ENCODE measurements at places on chromosomes 16 and 17.

DNA sequence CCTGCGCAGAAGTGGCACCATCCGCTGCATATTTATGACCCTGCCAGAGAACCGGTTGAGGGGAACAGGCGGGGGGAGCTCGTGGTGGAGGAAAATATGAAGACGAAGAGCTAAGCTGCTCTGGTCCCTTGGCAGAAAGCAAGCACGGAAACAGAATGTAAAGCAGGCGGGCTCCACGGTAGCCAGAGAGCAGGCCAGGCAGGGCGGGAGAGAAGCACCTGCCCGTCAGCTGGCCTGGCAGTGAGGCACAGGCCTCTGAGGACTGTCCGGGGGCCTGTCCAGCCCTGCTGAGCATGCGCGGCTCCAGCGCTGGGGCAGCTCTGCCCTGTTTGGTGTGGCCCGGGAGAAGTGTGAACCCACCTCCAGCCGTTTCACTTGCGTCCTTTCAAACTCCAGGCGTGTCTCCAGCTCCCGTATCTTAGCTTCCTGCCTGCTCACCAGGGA lies 46.7 kb downstream of the PIPOX start:
- DNase-seq: no peak

GRCh38 chr17:1168533-1169220 lies 11.1 kb downstream of the ABR start:
- no peak for DNase-seq

DNA sequence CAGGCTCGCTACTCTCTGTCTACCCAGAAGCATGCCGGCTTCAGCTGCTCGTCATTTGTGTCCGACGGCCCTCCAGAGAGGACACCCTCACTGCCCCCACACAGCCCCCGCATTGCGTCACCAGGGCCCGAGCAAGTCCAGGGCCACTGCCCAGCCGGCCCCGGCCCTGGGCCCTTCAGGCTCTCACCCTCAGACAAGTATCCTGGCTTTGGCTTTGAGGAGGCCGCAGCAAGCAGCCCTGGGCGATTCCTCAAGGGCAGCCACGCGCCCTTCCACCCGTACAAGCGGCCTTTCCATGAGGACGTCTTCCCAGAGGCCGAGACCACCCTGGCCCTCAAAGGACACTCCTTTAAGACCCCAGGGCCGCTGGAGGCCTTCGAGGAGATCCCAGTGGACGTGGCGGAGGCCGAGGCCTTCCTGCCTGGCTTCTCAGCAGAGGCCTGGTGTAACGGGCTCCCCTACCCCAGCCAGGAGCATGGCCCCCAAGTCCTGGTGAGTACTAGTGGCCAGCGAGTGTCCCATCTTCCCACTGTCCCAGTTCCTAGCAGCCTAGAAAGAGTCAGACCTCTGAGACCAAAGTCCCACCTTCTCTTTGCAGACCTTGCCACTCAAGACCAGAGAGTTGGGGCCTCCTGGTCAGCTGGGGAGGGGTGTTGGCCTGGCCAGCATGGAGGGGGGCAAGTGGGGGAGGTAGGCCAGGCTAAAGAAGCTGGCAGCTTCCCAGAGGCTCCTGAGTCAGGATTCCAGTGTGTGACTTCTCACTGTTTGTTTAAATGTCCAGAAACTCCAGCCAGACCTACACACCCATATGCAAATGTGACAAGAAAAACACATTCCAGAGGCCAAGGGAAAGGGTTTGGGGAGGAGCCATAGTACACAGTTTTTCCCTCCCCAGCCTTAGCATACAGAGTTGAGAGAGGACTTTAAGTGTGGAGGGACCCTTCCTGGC lies 18.6 kb downstream of the FOXN1 start:
- DNase-seq: peak; percentile 41

GRCh38 chr16:4428500-4428899 lies 2.8 kb downstream of the DNAJA3 start:
- DNase-seq: no peak

- no peak for DNase-seq
Measured at GRCh38 chr16:84717484-84717883, 17.7 kb downstream of the USP10 start.

DNA sequence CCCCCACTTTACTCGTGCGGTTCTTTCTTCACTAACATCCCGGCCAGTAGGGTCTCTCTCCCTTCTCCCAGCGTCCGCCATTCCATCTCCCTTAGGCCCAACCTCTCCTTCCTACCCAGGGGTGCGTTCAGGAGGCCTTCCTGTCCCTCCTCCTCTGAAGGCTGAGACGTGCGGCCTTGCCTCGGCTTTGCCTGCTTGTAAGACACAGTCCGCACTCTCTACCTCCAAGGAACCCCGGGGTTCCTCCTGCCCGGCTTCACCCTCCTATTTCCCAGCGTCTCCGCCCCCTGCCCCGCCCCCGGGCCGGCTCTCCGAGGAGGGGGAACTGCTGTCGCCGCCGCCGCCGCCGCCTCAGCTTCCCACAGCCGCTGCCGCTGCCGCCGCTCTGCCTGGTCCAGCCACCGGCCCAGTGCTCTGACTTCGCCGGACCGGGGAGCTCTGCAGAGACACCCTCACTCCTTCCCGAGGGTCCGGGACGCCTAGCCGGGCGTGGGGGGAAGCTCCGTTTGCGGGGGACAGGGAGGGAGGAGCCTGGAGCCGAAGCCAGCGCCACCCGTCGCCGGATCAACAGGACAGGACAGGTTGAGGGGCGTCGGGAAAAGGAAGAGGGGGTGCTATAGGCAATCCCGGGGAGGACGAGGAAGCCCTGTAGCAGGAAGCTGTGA lies 1.2 kb upstream of the FGF11 start:
- DNase-seq: no peak

DNA sequence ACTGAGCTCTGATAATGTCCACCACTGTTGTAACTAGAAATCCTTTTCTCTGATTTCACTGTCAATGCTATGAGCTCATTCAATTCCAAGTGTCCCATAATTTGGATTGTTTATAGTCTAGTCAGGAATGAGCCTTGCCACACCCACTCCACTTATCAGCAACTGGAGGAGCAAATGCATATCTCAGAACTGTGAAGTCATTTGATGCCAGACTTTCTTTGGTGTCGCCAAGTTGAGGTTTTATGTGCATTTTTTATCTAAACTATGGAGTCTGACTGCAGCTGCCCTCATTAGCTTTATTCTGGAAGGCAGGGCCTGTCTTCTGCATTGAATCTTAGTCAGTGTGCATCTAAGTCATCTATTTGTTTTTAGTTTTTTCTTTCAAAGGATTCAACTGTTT lies 361.3 kb downstream of the PMP22 start:
- DNase-seq: no peak

GRCh38 chr16:57341441-57342303 lies 16.9 kb upstream of the CCL22 start:
- DNase-seq: peak; percentile 80

GRCh38 chr17:48241131-48241591 lies 133.6 kb downstream of the SNX11 start:
- DNase-seq: peak; percentile 56

GRCh38 chr17:12896180-12896785 lies 107.0 kb downstream of the ARHGAP44 start:
- DNase-seq: no peak

GRCh38 chr17:30344283-30345088 lies 10.6 kb upstream of the TMIGD1 start:
- peak; percentile 40 for DNase-seq

DNA sequence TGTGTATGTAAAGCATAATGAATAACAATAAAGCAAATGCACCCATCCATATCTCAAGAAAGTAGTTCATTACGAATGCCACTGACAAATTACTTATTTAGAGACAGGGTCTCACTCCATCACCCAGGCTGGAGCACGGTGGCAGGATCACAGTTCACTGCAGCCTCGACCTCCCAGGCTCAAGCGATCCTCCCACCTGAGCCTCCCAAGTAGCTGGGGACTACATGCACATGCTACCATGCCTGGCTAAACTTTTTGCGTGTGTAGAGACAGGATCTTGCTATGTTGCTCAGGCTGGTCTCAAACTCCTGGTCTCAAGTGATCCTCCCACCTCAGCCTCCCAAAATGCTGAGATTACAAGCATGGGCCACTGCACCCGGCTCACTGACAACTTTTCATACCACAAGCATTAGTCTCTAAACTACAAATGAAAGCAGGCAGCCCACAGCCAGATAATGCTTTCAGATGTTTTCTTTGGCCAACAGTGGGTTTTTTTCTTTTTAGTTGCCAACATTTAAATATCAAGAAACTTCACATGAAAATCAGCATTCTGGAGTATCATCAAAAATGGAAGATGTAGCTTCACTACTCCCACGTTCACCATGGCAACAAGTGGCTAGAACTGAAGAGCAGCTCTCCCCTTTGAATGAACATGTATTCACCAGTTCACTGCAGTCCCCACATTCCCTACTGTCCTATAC lies 7.7 kb downstream of the ARHGAP17 start:
- peak; percentile 39 for DNase-seq

- no peak for DNase-seq
Measured at GRCh38 chr17:80474231-80474960, 2.0 kb downstream of the NPTX1 start.

DNA sequence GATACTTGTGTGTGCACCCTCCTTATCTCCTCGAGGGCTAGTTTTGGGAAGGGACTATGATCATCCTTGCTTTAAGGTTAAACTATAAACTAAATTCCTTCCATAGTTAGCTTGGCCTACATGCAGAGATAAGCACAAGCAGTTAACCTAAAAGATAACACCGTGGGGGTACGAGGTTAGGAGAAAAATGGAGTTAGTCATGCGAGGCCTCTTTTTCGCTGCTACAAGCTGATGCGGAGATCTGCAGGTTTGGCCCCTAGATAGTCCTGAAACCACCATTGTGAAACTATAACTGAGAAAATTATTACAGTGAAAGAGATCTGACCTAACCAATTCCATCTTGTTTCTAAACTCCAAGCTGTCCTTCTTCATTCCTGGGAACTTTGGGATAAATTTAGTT lies 113.7 kb upstream of the ZKSCAN2 start:
- no peak for DNase-seq

GRCh38 chr16:89375686-89376085 lies 114.7 kb downstream of the ANKRD11 start:
- no peak for DNase-seq

DNA sequence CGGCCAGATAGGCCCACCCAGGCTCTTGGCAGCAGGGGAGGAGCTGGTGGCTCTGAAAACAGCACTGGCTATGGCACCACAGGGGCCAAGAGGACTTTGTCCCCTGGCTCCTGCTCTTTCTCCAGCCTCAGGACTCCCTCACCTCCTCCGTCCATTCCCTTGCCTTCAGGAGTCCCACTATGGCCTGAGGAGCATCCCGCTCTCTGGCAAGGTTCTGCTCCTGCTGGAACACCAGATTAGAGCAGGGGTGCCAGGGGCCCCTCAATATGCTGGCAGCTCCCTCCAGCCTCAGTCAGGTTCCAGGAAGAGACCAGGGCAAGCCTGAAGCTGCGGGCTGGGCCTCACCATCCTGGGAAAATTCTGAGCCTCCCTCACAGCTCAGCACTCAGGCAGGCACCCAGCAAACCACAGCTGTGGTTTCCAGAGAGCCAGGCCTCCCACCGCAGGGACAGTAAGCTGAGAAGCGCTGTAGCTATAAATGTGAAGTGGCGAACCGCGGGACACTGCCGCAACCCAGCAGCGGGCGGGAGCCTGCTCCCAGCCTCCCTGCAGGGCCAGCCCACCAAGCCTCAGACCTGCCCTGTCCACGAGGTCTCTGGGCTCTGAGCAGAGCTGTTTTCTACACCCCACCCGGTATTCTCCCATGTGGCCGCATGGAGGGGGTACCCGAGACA lies 25.7 kb downstream of the C17orf100 start:
- no peak for DNase-seq

GRCh38 chr17:74328487-74328886 lies 2.5 kb downstream of the KIF19 start:
- no peak for DNase-seq

GRCh38 chr17:77002103-77003045 lies 134.2 kb downstream of the MGAT5B start:
- peak; percentile 1 for DNase-seq

- DNase-seq: peak; percentile 56
Measured at GRCh38 chr16:77496934-77497333, 62.1 kb upstream of the ADAMTS18 start.

- no peak for DNase-seq
Measured at GRCh38 chr16:75938818-75939217, 212.5 kb upstream of the CPHXL start.

DNA sequence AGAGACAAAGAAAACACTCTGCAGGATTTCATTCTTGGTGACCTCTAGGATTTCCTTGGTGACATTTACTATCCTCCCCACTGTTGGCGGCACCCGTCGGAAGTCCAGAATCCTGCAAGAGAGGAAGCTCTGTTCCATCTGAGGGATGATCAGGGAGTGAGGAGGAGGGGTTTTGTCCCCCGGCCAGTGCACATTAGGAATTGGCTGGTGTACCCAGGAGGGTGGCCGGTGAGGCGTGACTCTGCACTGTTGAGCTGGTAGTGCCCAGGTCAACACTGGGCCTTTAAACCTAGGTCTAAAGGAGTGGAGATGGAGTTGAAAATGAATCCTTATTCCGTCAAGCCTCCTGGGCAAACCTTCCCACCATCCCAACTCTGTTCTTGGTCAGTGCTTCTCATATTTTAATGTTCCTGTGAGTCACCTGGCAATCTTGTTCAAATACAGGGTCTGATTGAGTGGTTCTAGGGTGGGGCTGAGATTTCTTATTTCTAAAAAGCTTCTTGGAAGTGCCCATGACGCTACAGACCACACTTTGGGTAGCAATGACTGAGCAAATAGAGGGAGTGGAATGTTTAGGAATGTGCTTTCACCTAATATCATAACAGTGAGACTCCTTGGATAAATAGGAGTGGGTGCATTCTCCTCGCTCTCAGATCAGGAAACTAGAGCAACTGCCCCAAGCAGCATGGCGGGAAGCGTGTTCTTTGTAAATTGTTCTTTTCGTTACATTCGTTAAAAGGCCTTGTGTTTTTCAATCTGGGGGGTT lies 30.7 kb downstream of the PRKAR1A start:
- no peak for DNase-seq

DNA sequence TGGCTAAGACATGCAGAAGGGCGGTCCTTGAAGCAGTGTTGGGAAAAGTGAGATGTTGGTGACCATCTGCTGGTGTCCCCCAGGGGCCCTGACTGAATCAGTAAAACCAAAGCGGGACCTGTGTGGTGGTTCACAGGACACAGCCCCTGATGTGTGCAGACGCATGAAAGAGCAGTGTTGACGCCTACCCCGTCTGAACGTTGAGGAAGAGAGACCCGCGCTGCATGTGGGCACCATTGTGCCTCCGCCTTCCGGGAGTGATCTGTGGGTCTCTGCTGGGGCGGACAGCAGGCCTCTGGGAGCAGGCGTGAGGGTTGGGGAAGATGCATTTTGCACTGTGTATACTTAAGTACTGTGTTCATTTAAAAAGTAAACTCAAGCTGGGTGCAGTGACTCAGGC lies 31.6 kb downstream of the MGRN1 start:
- no peak for DNase-seq

DNA sequence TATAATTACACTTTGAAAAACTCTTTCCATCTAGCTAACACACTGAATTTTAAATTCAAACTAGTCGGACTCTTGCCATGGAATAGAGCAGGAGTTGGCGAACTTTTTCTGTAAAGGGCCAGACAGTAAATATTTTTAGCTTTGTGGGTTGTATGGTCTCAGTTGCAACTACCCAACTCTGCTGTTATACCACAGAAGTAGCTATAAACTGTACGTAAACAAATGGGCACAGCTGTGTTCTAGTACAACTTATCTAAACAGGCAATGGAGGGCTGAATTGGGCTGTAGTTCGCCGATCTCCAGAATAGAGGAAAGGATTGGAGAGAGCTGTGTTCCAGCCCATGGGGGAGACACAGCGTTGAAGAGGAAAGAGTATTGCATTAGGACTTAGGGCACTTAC lies 8.7 kb downstream of the CNTROB start:
- no peak for DNase-seq
